ENCODE measurements at places on chromosomes 16 and 17.

GRCh38 chr16:351804-352520 is 561 bp downstream of the AXIN1 start:
- DNase-seq, result no peak

DNA sequence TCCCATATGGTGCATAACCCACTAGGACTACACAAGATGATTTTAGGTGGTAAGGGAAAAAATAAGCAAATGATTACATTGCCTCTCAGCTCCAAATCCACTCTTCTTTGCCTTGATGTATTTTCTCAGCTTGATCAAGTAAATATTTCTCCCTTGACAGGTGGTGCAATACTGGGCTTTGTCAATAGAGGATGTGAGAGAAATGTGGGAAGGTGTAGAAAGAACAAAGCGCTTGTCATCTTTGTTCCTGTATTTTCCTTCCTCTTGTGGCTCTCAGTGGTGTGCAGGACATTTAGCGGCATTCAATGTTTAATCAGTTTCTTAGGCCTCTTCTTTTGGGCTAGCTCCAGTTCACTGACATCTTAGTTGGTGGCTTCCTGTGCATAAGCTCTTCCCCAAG is 1165.8 kb upstream of the GOT2 start:
- no peak for DNase-seq

DNA sequence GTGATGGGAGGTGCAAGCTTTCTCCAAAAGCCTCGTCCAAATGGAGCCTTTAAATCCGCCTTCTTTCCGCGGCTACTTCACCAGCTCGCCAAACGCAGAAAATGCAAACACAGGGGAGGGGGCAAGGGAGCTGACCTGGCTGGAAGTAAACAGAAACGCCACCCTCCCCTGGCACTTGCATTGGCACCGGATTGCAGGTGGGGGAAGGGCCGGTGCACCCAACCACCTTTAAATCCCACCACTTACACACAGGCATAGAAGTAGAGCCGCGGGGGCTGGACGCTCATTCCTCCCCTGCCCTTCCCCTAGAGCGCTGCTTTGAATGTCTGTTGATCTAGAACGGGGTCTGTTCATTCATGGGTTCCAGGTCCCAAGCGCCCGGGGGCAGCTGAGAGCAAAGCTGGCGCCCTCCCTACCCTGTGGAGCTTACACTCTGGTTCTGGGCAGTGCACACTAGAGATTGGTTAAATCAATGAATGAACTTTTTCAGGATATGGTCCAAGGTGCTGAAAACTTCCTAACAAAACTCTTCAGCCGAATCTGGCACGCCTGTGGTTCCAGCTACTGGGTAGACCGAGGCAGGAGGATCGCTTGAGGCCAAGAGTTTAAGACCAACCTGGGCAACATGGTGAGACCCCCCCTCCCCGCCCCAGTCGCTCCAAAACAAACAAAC is 920 bp upstream of the ZCCHC14 start:
- no peak for DNase-seq

DNA sequence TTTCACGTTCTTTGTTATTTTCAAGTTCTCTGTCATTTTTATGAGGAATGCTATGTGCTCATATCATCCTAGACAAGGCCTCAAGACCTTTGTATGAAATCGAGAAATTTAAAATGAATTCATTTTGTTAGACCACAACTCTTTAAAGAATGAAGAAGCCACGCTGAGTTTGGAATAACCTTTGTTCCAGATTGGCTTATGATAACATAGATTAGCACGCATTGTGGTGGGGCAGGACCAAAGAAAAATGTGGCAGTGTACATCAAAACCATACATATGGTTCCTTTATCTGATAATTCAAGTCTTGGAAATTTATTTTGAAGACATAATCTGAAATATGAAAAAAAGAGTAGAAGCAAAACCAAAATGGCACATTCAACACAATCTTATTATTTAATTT is 2.2 kb downstream of the HSD17B2 start:
- DNase-seq, result no peak

DNA sequence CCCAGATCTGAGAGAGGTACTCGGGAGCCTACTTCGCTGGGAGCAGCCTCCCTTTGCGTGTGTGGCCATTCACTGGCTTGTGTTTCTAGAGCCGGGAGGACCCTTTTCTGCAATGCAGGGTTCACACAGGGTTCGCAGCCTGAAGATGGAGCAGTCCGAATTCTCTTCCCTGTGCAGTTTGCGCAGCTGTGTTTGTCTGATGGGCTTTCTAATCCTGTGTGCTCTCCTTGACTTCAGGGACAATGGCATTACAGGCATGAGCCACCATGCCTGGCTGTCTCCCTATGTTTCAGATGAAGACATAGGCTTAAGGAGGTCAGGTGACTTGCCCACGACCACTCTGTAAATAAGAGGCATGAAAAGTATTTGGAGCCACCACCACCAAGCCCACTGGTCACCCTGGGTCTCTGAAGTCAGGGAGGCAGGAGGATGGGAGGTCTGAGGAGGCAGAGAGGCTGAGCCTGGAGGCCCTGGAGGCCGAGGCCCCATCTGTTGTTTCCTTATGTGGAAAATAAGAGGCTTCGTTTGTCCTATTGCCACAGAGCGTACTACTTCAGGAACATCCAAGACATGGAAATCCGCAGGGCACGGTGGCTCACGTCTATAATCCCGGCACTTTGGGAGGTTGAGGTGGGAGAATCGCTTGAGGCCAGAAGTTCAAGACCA is 5.0 kb upstream of the STH start:
- DNase-seq, result no peak

DNA sequence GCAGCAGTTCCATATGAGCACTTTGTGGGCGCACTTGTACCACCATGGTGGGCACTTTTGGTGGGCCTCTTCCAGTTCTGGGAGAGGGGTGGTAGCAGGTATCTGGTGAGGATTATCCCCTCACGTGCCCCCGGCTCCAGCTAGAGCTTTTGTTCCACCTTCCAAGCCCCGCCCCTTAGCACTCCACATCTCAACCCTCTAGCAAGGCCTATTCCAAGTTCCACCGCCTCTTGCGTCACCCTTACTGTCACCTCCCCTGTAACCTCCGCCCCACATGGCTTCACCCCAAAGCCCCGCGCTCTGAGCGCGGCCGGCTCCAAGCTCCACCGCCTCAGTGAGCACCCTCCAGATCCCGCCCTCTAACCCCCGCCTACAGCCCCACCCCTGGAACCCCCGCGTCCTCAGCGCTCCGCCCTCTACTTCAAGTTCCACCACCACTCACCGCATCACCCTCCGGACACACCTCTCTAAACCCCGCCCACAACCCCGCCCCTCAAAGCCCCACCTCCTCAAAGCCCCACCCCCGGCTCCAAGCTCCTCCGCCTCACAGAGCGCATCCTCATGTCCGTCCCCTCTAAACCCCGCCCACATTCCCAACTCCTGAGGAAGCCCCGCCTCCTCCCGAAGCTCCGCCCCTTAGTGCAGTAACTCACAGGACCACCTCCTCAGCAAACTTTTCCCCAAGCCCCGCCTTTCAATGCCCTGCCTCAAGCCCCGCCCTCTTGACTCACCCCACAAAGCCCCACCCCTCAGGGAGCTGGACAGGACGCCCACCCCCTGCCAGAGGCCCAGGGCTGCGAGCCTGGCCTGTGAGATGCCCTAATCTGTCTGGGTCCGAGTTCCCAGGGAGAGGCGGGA is 11.1 kb downstream of the SCN4A start:
- DNase-seq, result no peak

Data from NCI-H1105 (cell line).